ENCODE measurements at places on chromosomes 5 and 9.
A peak's percentile ranks its signal among the peaks of the same experiment; 100 is the strongest.

- DNase-seq = no peak
Observed at GRCh38 chr5:103475629-103476240, 86.9 kb downstream of the NUDT12 start.

DNA sequence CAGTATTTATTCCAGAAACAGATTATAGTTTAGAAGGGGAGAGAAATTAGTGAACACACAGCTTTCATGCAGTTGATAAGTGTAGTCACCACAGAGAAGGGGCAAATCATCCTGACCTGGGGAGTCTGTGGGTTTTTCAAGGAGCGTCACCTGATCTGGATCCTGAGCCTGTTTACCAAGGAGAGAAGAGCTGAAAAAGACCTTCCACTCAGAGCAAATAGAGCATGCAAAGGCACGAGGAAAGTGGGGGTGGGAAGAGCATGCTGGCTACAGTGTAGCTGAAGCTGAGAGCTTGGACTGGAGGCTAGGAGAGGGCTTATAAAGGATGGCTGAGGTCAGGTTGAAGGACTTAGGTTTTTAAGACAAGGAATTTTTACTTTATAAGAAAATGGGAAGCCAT lies 30.4 kb downstream of the ACO1 start:
- DNase-seq = no peak

- DNase-seq = no peak
Observed at GRCh38 chr5:133235696-133236426, 184.0 kb downstream of the HSPA4 start.

DNA sequence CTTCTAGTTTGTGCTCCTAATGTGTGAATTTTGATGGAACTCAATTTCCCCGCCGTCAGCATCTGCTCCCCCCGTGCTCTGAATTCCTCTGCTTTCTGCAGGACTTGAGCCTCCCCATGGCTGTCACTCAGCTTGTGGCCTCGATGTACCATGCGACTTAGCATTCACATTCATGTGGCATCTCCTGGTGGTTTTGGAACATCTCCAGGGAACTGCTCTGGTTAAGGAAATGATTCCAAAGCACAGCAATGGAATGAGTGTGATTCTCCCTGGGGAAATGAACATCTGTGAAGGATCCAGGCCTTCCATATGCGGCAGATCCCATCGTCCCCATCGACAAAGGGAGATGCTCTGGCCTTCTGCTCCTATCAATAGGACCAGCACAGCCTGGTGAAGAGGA lies 119.0 kb downstream of the ENTREP1 start:
- DNase-seq = no peak

DNA sequence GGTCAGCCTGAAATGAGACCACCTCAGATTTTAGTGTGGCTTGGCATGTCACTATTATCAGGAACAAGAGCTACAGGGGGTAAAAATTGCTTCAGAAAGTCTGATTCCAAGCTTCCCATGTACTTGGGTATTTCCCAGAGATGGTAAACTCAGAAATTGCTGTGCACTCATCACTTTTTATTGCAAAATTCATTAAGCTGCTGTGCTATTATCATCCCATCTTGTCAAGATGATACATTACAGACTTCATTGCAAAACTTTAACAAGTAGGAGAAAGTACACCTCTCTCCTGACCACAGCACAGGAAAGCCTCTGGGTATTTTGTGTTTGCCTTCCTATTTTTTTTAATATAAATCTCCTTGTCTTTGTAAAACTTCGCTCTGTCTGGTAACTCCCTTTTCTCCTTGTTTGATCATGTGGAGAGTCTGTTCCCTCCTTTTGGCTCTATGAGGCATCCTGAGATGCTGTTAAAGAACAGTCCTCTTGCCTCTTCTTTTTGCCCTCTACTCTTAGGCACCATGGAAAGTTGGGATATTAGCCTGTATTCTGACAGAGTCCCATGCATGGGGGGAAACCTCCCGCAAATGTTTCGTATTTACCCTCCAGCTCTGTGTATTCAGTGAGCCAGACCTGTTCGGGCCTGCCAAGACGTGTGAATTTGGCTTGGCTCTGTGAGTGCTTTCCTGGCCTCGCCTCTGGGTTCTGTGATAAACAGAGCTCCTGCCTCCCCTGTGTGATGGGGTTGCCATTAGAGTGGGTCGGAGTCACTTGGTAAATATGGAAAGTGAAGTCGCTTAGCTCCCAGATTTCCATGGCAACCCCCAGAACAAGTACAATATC lies 260.7 kb downstream of the NR3C1 start:
- no peak for DNase-seq

DNA sequence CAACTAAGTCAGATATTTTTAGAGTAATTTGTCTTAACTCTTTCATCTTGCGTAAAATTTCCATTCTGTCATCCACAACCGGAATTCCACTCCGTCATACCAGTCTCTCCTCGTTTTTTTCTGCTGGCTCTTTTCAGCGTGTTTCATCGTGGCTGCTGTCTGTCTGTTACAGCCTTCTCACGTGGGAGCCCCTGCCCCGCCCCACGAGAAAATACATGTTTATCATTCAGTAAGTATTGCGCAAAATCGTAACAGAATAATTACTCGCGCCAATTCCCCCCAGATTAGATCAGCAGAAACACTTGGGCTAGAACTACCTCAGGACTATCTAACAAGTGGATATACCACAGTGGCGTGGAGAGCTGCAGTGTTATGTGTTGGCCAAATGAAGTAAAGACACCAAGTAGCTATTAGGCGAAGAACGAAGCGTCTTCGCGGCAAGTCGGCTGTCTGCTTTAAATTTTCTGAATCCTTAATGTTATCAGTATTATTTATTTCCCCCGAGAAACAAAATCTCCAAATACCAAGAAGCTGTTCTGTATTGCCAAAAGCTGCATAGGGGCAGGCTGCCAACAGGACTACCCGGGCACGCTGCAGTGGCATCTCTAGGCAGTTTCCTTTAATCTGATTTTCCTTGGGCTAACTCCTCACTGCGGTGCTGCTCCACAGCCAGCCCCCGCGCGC lies 566 bp upstream of the FOCAD start:
- peak; percentile 29 for DNase-seq

- DNase-seq = no peak
Observed at GRCh38 chr9:95826183-95826838, 49.2 kb upstream of the ERCC6L2 start.

GRCh38 chr5:156456857-156457256 lies 129.9 kb downstream of the SGCD start:
- DNase-seq = no peak

DNA sequence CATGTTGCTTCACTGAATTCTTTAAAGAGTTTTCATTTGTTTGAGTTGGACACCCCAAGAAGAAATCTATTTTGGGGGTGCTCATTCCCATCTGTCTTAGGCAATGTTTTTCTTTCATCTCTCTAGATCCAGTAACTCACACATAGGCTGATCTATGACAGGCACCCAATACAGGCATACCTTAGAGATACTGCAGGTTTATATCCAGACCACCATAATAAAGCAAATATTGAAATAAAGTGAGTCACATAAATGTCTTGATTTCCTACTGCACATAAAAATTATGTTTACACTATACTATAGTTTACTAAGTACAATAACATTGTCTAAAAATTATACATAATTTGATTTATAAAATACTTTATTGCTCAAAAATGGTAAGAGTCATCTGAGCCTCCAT lies 364.5 kb downstream of the MTRR start:
- no peak for DNase-seq

- no peak for DNase-seq
Observed at GRCh38 chr9:106878081-106878837, 15.3 kb downstream of the ZNF462 start.

DNA sequence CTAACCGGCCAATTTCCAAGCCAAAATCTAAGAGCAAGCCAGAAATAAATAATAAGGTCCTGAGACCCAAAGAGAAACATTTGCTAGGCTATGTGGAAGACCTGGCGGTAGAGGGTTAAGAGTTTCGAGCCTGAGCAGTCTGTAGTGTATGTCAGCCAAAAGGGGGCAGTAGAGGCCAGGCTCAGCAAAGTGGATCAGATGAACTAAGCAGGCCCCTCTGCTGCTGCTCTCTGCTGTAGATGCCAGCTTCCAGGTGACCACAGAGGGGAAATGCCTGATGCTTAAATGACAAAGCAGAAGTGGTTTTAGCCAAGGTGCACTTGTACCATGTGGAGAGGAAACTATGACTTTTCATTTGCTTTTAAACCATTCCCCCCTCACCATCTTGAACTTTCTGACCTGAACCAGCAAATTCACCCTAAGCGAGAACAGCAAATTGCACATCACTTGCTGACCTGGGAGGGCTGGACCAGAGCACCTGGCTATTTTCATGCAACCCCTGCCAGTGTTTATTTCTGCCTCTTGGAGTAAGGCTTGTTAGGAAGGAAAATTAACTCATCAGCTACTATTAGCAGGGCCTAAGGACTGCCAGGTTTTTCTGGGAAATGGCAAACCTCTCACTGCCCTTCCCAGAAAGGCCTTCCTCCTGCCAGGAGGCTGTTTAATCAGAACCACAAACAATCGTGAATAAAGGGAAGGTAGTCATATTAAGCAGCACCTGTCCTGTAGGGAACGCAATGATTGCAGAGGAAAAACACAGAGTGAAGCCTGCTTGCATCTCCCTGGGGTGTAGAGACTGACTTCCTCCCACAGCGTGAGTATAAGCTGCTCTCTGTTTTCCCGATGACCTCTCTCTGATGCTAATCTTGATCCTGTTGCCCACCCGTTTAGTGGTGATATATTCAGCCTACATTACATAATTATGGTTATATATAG lies 818.2 kb downstream of the TLR4 start:
- no peak for DNase-seq

GRCh38 chr9:125822160-125822559 lies 75.0 kb downstream of the PBX3 start:
- no peak for DNase-seq

All from effector CD4-positive, alpha-beta T cell (primary cell).